Left renal pelvis (tissue), 4 donors: ENCODE measurements at places on chromosomes 13 and 19.

DNA sequence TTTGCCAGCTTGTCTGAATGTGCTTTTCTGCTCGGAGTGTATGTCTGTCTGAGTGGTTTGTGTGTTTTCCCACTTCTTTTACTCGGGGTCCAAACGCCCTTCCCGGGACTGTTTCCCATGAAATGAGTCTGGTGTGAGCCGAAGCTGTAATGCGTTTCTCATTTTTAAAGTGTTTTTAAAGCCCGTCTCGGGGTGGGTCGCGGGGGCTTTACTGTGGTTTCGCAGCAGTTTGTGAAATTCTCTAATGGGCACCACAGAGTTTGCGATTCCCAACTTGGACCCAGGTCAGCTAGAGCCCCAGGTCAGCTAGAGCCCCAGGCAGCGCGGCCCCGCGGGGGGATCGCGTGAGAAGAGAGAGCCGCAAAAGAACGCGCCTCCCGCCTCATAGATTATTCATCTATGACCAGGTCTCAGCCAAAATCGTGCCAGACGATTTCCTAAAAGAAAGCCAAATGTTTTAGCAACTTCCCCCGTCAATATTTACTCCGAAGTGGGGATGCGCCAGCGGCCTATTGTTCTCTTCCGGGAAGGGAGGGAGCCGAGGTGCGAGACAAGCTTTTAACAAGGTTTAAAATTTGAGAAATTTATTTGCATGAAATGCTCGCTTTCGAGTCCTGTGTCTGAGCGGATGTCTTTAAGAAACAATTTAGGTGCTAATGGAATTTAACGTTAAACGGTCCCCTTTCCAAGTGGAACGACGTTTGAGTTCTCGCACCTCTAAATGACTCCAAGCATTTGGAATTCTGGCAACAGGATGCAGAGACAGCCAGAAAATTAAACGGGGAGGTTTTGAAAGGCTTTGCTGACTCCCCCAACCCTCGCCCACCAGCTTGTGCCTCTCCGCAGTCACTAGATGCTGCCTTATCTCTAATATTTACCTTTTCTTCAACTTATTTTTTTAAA lies 2.2 kb downstream of the ZIC2 start:
- no peak for DNase-seq

GRCh38 chr19:48392860-48393558 lies 459 bp upstream of the GRIN2D start:
- no peak for DNase-seq

DNA sequence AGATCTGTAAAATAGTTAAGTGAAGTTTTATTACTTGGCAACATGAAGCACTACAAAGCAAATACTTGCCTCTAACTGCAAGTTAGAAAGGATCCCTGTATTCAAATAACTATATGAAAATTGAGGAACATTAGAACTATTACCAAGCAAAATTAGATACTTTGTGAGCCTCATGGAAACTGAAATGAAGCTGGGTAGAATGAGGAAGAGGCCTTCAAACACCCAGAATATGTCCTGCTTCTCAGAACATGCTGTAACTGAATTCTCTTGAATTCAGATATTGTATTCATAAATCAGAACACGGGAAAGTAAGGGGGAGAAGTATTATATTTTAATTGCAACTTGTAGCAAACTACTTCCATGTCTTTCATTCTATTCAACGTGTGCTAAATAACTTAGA lies 947.9 kb downstream of the PCDH17 start:
- DNase-seq: no peak

DNA sequence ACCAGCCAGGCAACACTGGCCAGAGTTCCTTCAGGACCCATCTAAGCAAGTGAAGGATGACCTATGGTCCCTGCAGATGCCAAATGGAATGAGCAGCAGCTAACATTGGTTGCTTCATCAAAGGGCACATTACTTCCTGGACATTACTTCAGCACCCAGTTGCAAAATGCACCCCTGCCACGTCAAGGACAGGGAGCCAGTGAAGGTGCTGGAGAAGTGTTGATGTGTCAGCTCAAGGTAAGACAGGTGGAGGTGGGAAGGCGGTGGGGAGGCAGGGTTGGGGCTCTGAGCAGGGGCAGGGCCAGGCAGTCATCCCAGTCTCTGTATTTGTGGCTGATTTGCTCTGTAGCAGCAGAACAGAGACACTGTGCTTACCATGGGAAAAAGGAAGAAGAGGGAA lies 14.6 kb downstream of the CSNK1A1L start:
- DNase-seq: no peak

DNA sequence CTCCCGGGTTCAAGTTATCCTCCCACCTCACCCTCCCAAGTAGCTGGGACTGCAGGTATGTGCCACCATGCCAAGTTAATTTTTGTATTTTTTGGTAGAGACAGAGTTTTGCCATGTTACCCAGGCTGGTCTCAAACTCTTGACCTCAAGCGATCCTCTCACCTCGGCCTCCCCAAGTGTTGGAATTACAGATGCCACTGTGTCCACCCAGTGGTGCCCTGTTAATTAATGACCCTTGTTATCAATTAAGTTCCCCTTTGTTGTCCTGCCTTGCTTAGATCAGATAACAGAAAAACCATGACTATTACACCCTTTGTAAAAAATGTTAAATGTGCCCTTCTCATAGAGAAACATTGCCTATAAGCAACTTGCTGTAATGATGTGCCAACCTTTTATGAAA lies 34.4 kb upstream of the IGFL1 start:
- DNase-seq: no peak

DNA sequence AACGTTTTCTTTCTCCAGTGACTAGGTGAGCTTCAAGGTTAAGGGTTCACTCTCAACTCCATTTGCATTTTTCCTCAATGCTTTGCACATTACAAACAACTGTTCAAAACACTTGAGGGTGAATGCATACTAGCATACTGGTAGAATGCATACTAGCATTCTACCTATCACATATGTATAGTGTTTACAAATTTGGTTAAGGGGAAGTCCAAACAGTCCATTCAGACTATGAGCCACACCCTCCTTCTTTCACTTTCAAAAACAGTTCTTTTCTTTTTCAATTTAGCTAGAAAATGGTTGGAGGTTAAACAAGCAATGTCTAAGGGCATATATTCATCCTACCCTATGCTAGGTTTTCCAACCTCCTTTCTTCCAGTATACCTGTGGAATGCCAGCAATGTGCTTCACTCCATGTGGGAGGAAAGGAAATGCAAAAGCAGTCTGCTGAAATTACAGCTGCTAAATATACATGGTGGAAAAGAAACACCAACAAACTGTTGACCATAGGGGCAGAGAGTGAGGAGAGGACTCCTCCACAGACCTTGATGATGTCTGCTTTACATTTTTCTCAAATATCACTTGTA lies 102.6 kb downstream of the DOCK9 start:
- DNase-seq: no peak

GRCh38 chr13:43301346-43301969 lies 278.1 kb downstream of the DNAJC15 start:
- no peak for DNase-seq

DNA sequence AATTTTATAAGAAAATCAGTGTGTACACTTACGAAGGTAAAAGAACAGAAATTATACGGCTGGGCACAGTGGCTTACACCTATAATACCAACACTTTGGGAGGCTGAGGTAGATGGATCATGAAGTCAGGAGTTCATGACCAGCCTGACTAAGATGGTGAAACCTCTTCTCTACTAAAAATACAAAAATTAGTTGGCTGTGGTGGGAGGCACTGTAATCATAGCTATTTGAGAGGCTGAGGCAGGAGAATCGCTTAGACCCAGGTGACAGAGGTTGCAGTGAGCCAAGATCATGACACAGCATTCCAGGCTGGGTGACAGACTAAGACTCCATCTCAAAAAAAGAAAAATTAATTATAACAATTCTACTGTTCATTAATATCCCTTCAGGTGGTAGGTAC lies 151.9 kb downstream of the ZNF737 start:
- DNase-seq: no peak

DNA sequence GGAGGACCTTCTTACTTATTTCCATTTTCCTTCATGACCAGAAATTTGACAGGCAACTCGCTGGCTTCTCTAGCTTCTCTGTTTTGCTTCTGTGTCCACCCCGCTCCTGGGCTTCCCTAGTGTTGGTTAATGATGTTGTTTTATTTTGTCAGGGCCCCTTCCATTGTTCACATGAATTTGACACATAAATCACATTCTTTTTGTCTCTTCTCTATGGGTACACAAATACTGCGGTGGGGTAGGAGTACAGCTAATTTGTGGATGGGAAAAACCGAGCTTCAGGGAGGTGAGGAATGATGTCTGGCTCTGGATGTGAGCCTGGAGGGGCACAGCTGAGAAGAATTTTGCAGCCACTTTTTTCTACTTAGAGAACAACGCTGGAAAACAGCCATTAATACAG lies 199.8 kb downstream of the DNAJC15 start:
- no peak for DNase-seq

DNA sequence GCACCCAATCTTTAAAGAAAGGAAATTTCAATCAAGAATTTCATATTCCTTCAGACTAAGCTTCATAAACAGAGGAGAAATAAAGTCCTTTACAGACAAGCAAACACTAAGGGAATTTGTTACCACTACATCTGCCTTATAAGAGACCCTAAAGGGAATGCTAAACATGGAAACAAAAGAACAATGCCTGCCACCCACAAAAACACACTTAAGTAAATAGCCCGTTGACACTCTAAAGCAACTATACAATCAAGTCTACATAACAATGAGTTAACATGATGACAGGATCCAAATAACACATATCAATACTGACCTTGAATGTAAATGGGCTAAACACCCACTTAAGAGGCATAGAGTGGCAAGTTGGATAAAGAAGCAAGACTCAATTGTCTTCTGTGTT lies 1056.9 kb upstream of the ATXN8OS start:
- no peak for DNase-seq

DNA sequence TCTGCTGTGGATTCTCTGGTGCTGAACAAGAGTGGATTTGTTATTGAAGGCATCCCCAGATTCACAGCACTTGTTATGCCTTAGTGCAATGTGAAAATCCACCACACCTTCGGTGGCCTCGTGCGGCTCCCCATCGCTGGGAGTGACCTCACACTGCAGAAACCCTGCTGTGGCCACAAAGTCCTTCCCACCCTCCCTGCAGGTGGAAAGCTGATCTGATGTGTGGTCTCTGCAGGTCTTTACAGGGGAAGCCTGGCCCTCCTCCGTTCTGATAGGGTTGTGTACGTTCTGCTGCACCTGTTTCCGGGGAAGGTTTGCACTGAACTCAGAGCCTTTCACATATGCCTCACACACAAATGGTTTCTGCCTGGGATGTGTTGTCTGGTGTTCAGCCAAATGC lies 5.0 kb downstream of the ZNF792 start:
- DNase-seq: no peak

DNA sequence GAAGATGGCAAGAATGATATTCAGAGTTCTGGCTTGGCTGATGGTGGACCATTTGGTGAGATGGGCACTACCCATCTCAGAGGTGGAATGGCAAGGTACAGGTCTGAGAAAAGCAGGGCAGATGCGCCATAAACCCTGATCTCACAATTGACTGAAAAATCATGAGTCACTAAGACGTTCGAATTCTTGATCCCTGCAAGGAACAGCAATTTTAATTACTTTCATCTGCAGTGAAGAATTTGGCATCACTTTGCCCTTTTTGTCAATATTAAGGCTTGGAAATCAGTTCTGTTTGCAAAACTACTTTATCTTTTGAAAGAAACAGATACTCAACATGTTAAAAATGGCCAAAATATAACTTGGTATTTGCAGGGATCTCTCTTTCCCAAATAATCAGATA lies 38.1 kb downstream of the HTR2A start:
- DNase-seq: no peak

GRCh38 chr19:13961826-13962698 lies 9.8 kb downstream of the DCAF15 start:
- no peak for DNase-seq
